ENCODE measurements at places on chromosomes 7 and 10. TPM values are rescaled to one million over a fixed set of nuclear protein-coding genes. Genes with fewer than 3 reads are reported as not detected.

The MRC1 gene
- polyA plus RNA-seq: 9.5 TPM

- no peak for DNase-seq
These were observed 41.3 kb downstream of the PAPOLB start for GRCh38 chr7:4820405-4820966.

DNA sequence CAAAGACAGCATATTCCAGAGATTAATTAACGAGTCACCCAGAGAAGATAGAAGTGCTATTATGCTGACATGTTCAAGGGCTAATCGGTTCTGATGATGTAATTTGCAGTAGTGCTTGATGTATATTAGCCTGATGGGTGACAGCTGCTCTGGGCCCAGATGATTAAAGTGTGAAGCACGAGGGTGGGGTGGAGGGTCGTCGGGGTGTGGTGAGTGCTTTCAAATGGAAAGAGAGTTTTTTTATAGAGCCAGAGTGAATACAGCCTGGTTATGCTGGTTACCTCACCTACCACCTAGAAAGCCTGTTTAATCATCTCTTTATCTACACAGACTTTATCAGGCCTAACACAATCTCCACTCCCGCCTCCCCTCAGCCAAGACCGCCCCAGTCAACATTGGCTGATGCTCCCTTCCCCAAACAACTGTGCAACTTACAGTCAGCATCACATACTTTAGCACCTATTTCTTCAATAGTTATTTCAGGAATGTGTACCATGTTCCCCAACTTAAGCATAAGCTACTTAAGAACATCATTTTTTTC is 11.5 kb upstream of the STN1 start:
- DNase-seq: no peak

DNA sequence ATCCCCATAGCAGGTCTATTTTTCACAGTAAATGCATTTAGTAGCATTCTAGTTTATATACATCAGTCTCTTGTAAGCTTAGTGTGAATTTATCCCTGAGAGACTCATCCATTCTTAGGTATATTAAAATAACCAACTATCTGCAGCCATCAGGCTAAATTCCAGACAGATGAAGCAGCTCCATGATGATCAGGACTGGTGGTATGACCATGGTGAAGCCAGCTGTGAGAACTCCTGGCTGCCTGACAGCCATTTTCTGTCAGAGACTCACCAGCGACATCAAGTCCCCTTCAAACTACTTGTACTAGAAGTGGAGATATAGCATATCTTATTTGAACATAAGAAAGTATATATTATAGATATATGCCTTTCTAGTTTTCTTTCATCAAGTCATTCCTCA is 70.3 kb upstream of the GSDME start:
- DNase-seq: no peak

DNA sequence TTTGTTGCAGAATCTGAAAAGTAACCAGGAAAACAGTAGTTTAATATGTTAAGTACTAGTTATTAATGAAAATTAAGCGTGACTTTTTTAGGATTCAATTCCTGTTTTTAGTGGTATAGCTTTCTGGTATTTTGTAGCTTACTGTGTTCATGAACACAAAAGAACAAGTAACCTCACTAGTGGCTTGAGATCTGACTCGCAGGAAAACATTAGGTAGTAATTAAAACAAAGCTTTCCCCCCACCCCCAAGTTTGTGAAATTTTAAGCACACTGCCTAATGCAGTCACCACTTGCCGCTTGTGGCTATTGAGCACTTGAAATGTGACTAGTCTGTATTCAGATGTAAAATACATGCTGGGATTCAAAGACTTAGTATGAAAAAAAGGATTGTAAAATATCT is 102.5 kb upstream of the RPA3 start:
- DNase-seq: no peak

The FXYD4 gene
- not detected for polyA plus RNA-seq

The HDAC9 gene
- 10.4 TPM for polyA plus RNA-seq

The AQP1 gene
- 184 TPM for polyA plus RNA-seq

All from left kidney (tissue), 8 donors.